CD4-positive, alpha-beta T cell treated with Interleukin-17A for 1 hour (primary cell): ENCODE measurements at places on chromosomes 5 and 9.

GRCh38 chr5:144206141-144206540, 35.5 kb downstream of the KCTD16 start:
- DNase-seq = no peak

- no peak for DNase-seq
Observed at GRCh38 chr9:112408819-112409218, 28.9 kb downstream of the HSDL2 start.

DNA sequence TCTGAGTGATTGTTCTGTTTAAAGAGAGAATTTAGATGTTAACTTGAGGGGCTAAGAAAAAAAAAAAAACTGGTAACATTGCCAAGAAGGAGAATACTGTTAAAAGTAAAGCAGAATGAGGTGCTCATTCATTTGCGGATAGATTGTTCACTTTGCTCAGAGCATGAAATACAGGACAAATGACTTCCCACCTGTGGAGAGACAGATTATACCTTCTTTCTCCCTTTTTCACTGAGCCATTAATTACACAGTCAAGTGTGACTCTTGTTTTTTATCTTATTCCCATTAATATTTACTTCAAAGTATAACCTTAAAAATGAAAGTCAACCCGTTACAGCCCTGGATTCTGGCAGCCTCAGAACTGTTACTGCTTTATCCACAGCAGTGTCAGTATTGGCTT, 264.5 kb downstream of the TAF11L14 start:
- no peak for DNase-seq

DNA sequence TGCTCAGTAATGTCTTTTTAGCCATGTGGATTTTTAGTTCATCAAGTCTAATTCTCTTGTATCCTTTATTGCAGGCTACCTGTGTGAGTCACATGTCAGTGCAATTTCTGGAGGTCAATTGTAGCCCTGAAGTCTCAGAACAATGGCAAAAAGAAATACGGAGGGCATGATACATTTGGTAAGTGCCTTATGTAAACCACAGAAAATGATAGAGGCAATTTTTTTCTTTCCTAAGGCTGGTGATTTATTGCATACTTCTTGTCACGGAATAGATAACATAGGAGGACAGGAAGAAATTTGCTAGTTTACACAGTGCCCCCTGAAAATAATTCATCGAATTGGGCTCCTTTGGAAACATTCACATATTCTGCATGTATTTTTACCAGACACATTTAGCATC, 235.9 kb downstream of the DMRTA1 start:
- no peak for DNase-seq

DNA sequence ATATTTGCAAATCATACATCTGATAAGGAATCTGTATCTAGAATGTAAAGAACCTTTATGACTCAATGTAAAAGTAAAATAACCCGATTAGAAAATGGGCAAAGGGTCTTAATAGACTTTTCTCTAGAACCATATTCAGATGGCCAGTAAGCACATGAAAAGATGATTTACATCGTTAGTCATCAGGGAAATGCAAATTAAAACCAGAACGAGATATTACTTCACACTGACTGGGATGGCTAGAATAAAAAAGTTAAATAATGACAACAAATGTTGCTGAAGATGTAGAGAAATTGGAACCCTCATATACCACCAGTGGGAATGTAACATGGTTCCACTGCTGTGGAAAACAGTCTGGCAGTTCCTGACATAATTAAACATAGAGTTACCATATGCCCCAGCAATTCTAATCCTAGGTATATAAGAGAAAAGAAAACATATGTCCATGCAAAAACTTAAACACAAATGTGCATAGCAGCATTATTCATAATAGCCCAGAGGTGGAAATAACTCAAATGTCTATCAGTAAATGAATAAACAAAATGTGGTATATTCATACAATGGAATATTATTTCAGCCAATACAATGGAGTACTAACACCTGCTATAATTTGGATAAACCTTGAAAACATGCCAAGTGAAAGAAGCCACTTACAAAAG, 100.4 kb upstream of the MAMDC2 start:
- no peak for DNase-seq

- peak; percentile 28 for DNase-seq
Observed at GRCh38 chr5:160390787-160391696, 8.8 kb downstream of the FAM200C start.

- no peak for DNase-seq
Observed at GRCh38 chr5:128357226-128357625, 180.8 kb downstream of the FBN2 start.

GRCh38 chr5:78563621-78564020, 85.0 kb downstream of the LHFPL2 start:
- DNase-seq = no peak

GRCh38 chr9:12368569-12368968, 324.6 kb upstream of the TYRP1 start:
- no peak for DNase-seq

DNA sequence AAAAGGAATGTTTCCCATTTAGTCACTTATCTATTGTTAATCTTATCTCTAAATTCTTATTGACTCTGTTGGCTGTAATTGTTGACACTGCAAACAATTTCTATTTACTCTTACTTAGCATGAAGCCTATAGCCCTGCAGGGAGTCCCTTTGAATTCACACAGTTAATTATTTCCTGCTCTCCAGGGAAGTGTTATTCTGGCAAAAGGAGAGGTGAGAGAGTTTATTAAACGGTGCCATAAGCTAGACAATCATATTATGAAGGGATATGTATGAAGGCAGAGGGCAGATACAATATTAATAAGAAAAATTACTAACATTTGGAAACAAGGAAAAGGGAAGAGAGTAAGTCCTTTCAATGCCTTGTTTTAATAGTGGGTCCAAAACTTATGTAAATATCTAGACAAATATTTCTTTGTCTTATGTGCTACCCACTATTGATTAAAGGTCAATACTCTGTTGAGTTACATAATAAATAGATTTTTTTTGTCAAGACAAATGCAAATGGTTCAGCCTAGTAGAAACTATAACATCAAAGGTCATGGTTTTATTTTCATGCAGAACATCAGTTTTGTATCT, 107.1 kb downstream of the CDH18 start:
- no peak for DNase-seq

DNA sequence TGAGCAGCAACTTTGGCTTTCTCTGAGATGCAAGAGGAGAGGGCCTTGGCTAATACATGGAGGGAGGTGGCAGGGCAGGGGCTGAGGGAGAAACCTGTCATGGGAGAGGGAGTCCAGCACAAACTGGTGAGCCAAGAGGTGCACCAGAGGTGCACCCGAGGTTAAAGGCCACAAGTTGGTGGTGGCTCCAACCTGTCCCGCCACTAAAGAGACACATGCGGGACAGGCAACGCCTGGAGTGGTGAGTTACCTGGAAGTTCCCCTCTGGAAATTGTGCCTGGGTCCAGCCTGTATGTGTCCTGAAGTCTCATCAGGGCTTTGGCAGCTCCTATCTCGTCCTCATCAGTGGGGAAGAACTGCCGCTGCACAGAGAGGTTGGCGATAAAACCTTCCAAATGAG, 14.0 kb downstream of the P4HA2 start:
- no peak for DNase-seq

DNA sequence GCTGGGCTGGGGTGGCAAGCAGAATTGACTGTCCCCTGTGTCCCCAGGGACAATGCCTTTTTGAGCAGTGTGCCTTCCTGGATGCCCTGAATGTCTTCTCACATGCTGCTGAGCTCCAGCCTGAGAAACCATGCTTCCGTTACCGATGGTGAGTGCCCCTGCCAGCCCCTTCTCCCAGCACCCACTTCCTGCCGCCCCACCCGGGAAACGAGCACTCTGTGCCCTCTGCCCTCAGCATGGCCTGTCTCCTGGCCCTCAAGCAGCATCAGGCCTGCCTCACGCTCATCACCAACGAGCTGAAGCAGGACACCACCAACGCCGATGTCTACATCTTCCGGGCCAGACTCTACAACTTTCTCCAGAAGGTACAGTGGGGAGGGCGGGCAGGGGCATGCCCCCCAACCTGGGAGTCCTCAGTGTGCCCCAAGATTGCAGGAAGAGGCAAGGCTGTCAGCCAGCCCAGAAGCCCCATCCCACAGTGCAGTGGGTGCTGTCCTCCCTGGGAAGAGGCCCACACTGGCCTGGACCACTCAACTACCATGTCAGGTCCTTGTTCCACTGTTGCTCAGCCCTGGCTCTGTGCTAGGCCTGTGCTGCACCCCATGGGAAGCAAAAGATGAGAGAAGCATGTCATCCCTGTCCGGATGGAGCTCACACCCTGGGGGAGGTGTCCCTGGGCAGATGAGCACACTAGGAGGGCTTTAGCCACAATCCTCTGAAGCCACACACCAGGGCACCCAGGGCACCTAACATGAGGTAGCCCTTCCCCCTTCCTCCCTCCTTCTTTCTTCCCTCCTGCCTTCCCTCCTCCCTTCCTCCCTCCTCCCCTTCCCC, 4.4 kb downstream of the TTC16 start:
- DNase-seq = peak; percentile 50

DNA sequence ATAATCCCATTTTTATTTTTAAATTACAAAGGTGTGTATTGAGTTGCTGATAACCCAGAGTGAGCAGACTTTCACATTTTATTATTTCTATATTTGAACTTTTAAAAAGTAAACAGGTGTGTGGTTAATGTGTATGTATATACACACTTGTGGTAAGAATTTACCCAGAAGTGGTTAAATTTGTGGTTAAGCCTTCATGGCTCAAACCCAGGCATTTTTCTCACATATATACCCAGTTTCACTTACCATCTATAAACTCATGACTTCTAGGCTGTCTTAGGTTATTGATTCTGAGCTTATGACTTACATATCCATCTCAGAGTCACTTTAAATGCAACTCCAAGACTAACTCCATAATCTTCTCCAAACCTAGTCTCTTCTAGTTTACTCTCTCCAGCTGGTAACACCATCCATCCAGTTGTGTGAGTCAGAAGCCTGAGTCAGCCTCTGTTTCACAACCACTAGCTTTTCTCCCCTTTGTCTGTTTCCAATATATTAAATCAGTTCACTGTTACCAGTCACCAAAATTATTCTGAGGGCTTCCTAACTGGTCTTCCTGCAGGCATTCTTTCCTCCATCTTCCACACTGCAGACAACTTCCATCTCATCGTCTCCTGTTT, 20.2 kb downstream of the ZBED3 start:
- no peak for DNase-seq

DNA sequence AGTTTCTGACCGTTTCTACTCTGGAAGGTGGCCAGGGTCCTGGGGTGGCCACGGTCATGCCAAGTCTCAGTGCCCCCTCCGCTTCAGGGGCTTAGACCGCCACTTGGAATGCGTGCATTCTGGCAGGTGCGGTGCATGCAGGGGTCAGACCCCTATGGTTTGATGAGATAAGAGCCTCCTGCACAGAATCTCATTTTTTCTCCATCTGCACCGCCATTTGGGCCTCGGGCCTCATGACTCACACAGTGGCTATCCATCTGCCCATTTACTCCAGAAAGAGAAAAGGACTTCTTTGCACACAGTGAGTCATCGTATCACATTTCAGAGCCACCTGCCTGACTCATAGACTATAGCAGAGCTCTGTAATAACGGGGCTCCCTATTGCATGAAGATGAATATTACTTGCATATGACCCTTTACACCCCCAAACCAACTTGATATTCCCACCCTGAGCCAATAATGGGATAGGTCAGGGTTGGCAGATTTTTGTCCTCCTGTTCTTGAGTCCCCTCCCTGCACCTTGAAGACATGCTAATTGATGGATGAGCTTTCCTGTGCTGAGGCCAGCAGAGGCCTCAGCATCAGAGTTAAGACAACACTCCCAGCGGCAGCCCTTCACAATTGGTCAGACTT, 157.4 kb downstream of the NR3C1 start:
- DNase-seq = no peak

DNA sequence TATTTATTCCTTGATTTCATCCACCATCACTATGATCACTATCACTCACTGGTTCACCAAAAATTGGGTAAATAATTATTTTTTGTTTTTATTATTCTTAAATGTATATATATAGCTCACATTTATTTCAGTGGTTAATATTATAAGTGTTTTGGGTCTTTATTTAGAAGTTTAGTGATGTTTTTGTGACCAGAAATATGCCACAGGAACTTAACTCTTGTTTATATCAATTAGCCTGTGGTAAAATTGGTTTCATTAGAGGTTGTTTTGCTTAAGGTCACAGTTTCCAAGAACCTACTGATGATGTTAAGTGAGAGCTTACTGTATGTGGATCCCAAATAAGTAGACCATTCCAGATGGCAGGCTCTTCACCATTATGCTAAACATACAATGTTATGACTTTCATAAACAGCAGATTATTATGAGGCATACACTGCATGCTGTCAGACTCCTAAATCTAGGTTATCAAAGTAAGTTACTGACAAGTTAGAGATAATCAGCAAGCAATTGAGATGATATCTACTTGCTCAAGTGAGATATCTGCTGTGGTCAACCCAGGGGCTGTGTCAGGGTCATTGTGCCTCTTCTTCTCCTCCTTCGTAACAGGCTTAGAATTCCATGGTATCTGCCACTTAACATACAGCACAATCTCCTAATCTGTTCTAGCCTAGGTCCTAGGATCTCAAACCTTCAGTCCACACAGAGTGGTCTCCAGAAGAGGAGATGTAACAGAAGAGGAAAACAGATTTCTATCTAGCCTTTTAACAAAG, 57.6 kb downstream of the NR3C1 start:
- DNase-seq = no peak

GRCh38 chr9:23581931-23582330, 244.1 kb downstream of the ELAVL2 start:
- no peak for DNase-seq

DNA sequence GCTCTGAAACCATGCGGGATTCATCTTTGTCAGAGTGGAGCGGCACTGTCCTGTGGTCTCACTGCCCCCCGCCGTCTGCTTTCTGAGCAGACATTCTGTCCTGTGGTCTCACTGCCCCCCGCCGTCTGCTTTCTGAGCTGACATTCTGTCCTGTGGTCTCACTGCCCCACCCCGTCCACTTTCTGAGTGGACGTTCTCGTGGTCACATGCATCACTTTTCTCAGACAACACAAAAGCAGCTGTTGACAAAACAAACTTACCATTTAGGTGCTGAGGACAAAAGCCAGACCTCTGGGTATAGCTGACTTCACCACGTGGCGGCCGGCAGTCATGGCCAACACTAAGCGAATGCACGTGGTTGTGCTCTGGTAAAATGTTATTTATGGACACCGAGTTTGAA, 2.8 kb downstream of the LRRC14B start:
- no peak for DNase-seq

GRCh38 chr5:54463713-54464112, 8.2 kb downstream of the HSPB3 start:
- DNase-seq = no peak

DNA sequence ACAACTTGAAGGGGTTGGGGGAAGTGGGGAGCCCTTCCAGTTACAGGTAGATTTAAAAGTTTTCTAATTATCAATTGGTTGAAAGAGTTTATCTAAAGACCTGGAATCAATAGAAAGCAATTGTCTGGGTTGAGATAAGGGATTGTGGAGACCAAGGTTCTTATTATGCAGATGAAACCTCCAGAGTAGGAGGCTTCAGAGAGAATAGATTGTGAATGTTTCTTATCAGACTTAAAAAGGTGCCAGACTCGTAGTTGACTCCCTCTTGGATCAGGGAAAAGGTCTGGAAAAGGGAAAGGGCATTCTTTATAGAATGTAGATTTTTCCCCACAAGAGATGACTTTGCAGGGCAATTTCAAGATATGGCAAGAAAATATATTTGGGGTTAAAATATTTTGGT, 100.8 kb downstream of the GADD45G start:
- DNase-seq = no peak
